ENCODE measurements at places on chromosomes 3 and 15.

DNA sequence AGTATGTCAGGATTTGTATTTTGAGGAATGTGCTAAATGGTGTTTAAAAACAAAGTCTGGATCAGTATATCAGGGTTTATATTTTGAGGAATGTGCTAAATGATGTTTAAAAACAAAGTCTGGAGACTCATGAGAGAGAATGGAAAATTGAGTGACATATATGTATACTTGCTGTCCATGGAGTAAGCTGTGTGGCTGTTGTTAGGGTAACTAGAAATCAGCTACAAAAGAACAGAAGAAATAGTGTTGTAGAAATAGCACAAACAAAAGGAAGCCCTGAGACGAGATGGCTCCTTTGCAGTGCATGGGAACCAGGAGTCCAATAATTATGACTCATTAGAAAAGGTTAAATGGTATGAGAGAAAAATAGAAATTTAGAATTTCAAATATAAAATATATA lies 282.7 kb upstream of the MANF start:
- DNase-seq: no peak

- DNase-seq: no peak
These were observed 305.9 kb upstream of the TMCO5A start for GRCh38 chr15:37628507-37628906.

- no peak for DNase-seq
These were observed 324.0 kb upstream of the ROPN1 start for GRCh38 chr3:124316034-124316287.

DNA sequence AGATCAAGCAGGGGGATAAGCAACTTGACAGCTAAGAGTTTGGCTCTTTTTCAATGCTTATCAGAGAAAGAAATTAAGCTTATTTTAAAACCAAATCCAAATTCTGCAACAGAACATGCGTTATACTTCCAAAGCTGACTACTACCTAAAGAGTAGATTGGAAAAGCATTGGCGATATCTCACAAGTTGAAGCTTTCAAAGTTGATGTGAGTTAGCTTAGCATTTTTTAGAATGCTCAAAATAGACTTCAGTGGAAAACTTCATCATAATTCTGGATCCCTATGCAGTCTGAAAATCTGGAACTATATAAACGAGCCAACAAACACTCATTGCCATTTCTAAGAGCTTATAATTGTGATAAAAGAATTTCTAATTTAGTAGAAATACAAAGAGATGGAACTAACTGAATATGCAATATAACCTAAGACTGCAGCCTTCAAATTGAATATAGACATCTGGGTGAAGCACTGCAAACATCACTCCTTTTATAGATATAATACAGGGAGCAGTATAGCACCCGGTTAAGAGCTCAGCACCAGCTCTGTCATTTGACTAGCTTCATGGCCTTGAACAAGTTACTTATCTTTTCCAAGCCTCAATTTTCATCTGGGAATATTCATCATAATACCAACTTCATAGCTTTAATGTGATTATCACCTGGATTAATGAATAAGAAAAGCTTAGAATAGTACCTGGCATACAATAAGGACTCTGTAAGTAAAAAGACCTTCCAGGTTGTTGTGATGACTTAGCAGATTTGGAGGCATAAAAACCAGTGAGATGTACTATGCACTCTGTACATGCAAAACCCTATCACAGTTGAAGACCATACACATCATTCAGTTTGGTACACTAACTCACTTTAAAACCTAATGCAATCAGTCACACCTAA lies 242.7 kb upstream of the TTC14 start:
- no peak for DNase-seq

GRCh38 chr3:44510000-44510368 lies 32.5 kb upstream of the ZNF445 start:
- DNase-seq: no peak

DNA sequence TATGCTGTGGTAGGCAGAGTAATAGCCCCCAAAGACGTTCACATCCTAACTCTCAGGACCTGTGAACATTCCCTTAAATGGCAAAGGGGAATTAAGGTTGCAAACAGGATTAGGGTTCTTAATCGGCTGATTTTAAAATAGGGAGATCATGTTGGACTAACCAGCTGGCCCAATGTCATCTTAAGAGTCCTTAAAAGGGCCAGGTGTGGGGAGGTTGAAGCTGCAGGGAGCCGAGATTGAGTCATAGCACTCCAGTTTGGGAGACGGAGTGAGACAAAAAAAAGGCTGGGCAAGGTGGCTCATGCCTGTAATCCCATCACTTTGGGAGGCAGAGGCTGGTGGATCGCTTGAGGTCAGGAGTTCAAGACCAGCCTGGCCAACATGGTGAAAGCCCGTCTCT lies 1.6 kb upstream of the FLNB start:
- no peak for DNase-seq

DNA sequence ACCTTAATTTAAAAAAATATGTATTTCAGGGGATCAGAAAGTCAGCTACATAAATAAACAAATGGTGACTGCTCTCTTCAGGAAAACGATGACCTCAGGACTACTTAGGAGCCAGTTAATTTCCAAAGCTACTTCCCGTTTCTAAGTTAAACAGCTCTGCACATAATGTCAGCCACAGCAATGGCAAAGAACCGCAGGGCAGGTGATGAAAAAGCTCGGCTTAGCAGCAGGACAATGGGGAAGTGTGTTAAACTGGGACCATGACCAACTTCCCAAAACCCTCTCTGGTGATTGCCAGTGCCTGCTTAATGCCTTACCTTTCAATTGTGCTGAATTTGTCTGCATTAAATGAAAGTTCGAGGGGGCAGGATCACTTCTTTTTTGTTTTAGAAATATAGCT lies 258.9 kb downstream of the FHIT start:
- DNase-seq: no peak

- DNase-seq: no peak
These were observed 47.2 kb downstream of the NMNAT3 start for GRCh38 chr3:139630542-139630941.

DNA sequence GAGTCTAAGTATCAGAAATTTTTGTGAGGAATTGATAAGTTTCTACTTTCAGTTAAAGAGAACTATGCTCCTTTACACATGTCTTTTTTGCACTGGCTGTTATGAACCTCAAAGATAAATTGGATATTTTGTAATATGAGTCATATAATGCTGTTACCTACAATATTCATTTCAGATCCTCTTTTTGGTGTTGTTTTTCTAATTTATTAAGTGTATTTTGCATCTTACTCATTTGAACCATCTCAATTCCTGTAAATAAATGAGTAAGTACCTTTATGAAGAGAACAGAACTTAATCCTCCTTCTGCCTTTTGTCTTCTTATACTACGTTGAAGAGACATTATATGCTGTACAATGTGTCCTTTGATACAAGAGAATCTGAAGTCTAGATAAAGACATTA lies 74.4 kb downstream of the ZIC1 start:
- DNase-seq: no peak

DNA sequence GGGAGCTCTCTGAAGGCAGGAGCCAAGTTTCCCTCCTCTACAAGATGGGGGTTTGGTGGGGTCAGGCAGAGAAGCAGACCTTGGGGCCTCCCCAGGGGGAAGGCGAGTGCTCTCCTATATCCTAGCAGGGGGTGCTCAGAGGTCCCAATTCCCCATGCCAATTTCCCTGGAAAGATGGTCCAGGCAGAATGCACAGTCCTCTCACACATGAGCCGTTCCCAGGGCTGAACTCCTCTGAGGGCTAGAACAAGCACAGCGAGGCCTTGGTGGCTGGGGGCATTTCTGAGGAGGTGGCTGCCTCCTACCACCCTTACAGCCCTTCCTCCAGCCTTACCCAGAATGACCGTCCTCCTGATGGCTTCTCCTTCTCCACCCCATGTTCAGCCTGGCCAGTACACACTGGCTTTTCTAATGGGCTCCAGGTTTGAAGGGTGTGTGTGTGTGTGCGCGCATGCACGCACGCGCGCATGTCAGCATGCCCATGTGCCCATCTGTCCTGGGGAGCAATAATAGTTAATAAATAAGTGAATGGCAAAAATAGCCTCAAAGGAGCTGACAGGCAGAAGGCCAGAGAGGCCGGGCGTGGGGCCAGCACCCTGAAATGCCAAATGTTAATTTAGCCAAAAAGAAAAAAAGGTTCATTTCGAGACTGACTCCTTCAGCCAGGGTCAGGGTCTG lies 24.4 kb downstream of the ADCY5 start:
- no peak for DNase-seq

DNA sequence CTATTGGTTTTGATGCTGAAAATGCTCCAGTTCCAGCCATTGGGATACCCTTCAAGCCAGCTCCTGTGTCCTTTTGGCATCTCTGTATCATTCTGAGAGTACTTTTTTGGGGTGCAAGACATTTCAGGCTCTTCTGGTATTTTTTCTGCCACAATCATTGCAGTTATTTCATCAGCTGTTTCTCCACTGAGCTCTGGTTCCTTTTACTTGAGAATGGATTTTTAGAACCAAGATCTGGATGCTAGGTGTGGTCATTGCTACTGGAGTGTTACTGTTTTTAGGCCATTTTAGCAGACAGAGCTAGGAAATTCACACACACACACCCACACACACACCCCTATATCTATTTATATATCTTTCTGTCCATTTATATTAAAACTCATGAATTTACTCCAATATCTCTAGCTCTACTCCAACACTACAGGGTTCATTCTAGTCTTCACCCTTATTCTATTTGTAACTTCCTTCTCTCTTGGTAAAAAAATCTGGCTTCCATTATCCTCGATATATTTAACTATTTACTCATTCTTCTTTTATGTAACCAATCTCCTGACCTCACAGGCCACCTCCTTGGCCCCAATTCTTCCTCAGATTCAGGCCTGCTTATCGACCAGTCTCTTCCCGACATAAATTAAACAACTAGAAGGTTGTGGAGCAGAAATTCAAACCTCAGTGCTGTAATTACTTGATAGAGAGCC lies 17.0 kb downstream of the SLC35G2 start:
- no peak for DNase-seq

DNA sequence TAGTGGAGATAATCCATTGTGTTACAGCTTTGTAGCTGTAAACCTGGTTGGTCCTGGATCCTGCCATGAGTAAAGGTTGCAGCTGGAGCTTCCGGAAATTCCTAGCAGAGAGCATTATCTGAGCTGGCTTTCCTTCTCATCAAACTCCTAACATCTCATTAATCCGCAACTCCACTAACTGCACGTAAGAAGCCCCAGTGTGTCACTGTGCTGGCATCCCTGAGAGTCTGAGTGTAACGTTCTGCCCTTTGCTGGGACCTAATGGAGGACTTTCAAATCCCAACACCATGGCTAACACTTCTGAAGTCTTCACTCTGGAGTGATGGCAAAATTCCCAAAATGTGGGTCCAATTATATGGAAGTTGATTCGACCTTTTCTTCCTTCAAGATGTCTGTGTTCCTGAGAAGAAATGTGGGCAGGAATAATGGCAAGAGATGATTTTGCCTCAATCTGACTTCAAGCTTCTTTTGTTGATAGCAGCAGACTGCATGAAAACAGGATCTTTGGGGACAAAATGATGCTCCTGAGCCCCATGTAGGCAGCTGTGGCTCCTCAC lies 9.6 kb upstream of the TRPM1 start:
- DNase-seq: no peak

DNA sequence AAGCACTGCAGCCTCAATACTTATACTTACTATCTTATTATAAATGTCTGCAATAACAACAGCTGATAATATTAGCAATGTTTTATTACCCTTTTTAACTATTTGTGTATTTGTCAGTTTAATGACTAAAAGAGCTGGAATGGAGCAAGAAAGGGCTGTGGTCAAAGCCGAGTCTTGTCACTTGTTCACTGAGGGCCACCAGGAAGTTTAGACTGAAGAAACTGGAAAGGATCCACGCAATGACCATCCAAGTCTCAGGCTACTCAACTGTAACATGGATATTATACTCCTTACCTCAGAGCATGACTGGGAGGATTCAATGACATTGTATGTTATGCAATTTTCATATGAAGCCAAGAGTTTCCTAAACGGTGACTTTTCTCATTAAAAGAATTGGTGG lies 90.4 kb downstream of the TJP1 start:
- DNase-seq: no peak

GRCh38 chr15:62644216-62644888 lies 398.2 kb upstream of the TPM1 start:
- DNase-seq: no peak

DNA sequence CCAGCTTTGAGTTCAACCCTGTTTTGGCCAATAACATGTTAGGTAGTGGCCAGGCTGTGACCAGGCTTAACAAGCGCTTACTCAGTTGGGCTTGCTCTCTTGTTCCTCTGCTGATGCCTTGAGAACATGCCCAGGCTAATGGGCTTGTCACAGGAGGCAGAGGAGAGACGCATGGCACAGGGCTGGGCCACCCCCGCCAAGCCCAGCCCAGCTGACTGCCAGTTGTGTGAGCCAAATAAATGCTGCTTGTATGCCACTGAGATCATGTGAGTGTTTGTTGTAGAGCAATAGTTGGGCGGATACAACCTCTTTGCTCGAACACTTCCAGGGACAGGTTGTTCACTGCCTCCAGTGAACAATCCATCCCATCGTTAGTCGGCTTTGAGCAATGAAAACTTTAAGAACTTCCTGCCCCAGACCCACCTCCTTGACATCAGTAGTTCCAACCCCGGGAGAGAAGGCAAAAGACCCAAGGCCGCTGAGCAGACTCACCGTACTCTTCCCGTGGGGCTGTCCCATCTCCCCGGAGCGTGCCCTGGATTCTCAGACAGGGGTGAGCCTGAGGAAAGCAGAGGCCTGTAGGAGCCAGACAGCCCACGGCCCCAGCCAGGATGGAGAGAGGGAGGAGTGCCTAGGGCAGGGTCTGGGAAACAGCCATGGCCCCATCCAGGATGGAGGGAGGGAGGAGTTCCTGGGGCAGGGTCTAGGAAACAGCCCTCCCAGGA lies 4.1 kb downstream of the PLA2G4F start:
- no peak for DNase-seq

DNA sequence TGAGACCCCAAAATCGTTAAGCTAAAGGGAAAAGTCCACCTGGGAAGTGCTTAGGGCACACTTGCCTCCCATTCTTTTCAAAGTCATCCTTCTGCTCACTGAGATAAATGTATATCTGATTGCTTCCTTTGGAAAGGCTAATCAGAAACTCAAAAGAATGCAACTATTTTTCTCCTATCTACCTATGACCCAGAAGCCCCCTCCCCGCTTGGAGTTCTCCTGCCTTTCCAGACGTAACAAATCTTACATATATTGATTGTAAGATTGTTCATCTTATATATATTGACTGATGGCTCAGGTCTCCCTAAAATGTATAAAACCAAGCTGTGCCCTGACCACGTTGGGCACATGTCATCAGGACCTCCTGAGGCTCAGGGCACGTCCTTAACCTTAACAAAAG lies 56.8 kb upstream of the ACAN start:
- DNase-seq: no peak

DNA sequence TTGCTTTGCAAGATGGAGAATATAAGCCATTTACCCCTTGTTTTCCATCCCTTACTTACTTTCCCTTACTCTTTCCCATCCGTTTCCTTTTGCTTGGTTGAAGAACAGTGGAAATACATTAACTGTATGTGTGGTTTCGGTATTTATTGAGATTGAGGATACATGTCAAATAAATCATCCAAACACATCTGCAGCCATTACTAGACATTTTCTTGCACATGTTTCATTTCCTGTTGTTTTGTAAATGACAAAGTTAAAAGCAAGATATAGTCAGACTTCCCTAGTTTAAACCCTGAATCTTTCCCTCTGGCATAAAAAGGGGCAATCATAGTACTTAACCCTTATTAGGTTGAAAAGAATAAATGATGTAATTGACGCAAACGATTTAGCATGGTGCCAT lies 82.1 kb upstream of the BCHE start:
- no peak for DNase-seq

All from neural crest cell (in vitro differentiated cells).